ENCODE measurements at places on chromosomes 16 and 17.
A peak's percentile ranks its signal among the peaks of the same experiment; 100 is the strongest.

DNA sequence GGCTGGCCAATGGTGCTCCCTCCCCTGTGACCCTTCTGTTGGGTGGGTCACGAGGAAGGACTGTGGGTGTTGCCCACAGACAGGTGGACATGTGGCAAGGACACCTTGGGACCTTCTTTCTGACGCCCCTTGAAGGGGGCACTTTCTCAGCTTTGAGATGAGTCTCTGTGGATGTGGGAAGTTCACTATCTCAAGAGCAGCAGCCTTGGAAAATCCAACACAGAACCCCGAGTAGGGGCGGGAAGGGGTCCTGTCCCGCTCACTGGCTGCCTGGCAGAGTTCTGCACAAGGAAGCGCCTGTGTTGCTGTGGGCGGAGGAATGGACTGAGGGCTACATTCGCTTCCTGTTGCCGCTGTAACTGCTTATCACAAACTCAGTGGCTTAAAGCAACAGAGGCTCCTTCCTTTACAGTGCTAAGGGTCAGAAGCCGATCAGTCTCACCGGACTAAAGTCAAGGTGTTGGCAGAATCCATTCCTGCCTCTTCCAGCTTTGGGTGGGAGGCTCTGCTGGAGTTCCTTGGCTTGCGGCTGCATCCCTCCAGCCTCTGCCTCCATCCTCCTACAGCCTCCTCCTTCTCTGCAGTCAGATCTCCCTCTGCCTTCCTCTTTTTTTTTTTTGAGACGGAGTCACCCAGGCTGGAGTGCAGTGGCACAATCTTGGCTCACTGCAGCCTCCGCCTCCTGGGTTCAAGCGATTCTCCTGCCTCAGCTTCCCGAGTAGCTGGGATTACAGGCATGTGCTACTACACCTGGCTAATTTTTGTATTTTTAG is 305.2 kb downstream of the SEC14L1 start:
- no peak for DNase-seq

- no peak for DNase-seq
These were observed 22.5 kb upstream of the CIBAR2 start for GRCh38 chr16:85134789-85135142.

DNA sequence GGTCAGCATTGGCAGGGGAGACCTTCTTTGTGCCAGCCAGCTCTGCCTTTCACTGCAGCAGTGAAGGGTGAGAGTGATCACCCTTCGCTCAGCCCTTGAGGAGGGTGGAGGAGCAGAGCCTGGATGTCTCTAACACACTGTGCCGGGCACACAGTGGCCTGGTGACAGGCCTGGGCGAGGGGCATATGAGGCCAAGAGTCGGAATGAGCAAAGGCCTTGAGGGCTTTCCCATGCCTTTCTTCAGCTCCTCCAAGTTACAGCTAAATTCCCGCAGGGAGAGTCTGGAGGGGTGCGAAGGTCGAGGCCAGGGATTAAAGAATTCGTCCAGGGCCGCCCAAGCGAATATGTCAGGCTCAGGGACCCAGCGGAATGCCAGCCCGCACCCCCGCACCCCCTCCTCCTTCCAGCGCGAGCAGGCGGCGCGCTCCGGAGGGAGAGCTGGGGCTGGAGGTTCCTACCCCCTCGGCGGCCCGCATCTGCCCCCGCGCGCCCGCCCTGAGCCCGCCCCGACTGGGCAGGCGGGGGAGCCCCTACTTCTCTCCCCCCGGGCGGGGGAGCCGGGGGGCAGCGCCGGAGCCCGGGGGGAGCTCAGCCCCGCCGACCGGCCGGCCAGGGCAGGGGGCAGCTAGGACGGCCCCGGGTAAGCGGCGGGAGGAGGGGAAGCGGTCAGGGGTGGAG is at the start of gene RASL10B:
Gene RASL10B, plus strand, starts transcription at position 401 of the 678 bp plus-strand sequence. CDS start 3,546 bp downstream, outside the sequence.
- DNase-seq: peak; percentile 43

GRCh38 chr16:16021988-16022682 is 72.7 kb downstream of the ABCC1 start:
- DNase-seq: no peak

- no peak for DNase-seq
These were observed 79.1 kb upstream of the SDK2 start for GRCh38 chr17:73723317-73723716.

DNA sequence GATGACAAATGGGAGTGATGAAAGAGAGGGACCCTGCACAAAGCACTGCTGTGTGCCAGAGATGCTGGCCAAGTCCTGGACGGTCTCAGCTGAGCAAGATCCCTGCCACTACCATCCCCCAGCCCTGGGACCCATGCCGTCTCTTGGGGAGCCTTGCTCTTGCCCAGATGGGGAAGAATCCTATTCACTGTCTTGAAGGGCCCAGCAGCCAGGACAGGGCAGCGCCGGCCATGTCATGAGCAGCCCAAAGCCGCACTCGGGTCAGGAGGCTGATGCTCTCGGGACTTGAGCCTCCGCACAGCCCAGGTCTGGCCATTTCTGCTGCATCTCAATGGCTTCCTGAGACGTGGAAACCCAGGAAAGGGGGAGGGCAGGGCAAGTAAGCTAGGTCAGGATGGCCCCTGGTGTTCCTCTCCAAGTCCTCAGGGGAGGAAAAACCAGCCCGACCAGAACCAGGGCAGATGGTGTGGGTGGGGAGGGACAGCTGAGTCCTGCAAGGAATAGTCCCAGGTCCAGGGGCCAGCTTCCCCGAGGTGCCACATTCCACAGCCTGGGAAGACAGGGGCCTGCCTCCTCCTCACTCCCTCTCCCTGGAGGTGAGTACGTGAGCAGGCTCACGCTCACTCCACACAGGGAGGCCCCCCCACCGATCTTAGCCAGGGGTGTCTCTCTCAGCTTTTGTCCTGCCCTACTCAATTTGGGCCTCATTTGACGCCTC is 7.8 kb upstream of the KRT19 start:
- no peak for DNase-seq

GRCh38 chr17:41635121-41636097 is 11.0 kb upstream of the KRT17 start:
- DNase-seq: no peak

- DNase-seq: no peak
These were observed 117.9 kb downstream of the ZNF423 start for GRCh38 chr16:49738001-49738400.
